Dermis blood vessel endothelial cell (primary cell): ENCODE measurements at places on chromosomes 11 and 22. TPM values are rescaled to one million over a fixed set of nuclear protein-coding genes. Genes with fewer than 3 reads are reported as not detected.
A peak's percentile ranks its signal among the peaks of the same experiment; 100 is the strongest.

GRCh38 chr11:1876361-1877063 lies 15.2 kb downstream of the PRR33 start:
- peak; percentile 67 for DNase-seq

DNA sequence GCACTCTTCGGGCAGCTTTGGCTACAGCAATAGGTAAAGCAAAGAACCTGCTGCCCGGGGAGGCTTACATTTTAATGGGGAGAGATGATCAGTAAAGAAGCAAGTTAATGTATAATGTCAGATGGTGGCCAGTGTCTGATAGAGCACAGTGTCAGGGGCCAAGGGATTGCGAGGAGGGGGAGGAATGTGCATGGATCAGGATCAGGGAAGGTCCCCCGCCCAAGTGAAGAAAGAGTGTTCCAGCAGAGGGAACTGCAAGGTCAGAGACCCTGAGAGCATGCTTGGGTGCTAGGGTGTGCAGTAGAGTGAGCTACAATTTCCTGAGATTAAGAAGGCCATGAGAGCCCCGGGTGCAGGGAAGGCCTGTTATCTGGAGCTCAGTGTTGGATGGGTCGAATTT lies 39.7 kb downstream of the TIMP3 start:
- DNase-seq = no peak

DNA sequence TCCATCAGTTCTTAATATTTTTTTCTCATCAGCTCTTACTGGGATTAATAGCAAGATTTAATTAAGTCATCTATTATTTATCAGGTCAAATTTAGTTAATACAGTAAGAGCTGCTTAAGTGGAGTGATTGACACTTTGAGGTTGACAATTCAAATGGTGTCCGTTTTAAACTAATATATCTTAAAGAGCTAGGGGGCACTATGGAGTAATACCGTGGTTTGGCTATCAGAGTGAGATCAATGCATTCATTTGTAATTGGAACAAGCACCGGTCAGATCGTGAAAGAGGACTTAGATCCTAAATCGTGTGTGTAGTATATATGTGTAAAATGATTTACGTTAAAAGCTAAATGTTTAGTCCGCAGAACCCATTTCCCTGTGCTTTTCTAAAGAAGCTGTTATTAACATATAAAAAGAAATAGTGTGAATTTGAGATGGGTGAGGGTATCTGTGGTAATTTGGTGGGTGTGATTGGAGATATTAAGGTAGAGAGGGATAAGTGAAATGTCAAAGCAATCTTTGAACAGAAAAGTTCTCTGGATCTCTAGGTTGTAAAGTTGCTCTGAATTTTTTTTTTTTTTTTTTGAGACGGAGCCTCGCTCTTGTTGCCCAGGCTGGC lies 2.3 kb downstream of the SIK2 start:
- peak; percentile 79 for DNase-seq

DNA sequence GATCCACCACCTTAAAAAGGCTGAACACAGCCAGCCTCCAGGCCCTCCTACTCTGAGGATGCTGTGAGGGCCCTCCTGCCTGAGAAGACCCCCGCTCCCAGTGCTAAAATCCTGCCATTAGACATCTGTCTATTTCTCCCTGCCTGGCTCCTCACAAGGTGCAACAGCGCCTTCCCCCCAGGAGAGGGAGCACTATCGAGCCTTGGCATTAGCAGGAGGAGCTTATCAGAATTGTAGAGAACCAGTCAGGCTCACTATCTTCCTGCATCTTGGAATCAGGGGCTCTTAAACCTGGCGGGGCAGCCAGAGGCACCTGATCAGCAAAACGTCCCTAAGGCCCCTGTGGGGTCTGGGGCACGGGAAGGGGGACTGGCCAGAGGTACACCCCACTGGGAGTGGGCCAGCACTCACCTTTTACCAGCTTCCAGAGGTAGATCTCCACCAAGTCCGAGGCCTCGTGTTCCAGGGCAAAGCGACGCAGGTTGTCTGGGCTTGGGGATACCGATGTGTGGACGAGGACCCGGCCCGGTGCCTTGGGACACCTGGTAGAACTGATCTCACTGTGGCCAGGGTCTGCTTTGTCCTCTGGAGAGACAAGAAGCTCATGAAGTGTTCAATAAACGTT lies 28.7 kb downstream of the CHRDL2 start:
- peak; percentile 86 for DNase-seq

DNA sequence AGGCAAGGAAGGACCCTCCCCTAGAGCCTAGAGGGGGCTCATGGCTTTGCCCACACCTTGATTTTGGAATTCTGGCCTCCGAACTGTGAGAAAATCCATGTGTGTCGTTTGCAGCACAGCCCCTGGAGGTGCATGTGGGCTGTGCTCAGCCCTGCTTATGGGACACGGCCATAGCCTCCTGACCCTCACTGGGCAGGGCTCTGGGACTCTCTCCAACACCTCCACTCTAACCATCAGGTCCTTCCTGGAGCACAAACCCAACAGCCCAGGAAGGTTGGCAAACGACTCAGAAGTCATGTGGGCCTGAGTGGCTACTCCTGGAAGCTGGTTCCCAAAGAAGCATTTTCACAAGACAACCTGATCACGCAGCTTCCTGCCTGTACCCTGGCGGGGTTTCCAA lies 144.1 kb downstream of the CTTN start:
- DNase-seq = no peak

Gene KRTAP5-1
- not detected in 2 replicates for total RNA-seq

Gene APOL1
- 29.5 and 34.9 TPM in 2 replicates for total RNA-seq

Gene SLC36A4
- 6.3 and 11.4 TPM in 2 replicates for total RNA-seq

Gene OR8G1
- not detected in 2 replicates for total RNA-seq

Gene VSIG10L2
- total RNA-seq = not detected in 2 replicates

GRCh38 chr22:23380230-23380573 lies 199.9 kb downstream of the IGLL1 start:
- DNase-seq = no peak

Gene SLC29A2
- 1.2 and 2.3 TPM in 2 replicates for total RNA-seq

DNA sequence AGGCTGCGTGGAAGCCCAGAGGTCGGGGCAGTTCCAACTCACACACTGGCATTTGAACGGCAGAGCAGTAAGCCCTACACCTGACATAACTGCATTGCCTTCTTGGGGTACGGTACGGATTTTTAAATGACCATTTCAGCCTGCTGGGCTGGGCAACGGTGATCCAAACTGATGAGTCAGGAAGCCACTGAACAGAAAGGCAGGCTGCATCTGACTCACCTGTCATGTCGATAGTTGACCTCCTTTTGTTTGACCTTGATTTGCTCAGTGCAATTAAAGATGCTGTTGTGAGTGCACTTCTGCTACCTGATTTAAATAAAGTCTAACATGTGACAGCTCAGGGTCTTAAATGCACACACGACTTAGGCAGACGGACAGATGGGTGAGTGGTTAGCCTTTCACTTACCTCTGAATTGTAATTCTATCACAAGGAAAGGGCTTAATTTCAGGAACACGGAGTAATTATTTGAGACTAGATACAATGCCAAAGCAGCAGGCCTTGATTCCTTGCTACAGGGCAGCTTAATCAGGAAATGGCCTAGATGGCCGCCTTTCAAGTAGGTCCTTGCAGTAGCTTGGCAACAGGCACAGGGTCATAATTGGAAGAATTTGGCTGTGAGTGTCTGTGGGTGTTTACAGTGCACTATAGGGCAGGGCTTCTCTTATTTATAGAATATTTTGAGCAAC lies 52.2 kb downstream of the BMAL1 start:
- DNase-seq = no peak

DNA sequence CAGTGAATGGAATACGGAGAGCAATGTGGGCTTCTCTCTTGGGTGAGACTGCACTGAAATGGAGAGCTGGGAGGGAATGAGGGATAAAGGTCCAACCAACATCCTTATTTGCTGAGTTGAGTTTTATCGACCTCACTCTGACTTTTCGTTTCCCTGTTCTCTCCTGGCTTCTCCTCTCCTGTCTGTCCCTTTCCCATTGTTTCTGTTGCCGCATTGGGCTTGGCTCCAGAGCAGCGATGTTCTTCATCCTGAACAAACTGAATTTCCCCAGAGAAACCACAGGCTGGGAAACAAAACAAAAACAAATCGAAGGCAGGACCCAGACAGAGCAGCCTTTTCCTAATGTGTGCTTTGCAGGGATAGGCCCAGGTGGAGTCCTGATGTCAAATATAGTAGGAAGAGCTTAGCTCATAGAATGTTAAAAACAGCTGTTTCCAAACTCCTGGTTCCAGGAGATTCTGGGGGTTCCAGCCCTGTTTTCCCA lies 30.0 kb downstream of the MOV10L1 start:
- peak; percentile 81 for DNase-seq
